GOT3 (cell line): ENCODE measurements at places on chromosomes 3 and 15.
A peak's percentile ranks its signal among the peaks of the same experiment; 100 is the strongest.

DNA sequence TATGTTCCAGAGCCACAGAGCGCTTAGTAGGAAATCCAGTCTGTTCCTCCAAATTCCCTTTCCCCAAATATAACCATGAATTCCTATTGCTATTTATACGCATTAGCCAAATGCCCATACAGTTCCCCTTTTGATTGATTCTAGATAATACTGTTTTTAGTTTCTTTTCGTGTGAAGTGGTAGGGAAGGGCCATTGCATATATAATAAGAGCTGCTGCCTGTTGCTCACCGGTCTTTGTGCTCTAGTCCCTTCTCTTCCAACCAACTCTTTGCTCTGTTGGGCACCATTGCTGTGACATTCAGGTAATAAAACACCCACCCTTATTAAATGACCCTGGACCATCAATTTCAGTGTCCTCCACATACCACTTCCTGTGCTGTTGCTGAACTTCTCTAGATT lies 379.9 kb upstream of the KCNMB2 start:
- no peak for DNase-seq

DNA sequence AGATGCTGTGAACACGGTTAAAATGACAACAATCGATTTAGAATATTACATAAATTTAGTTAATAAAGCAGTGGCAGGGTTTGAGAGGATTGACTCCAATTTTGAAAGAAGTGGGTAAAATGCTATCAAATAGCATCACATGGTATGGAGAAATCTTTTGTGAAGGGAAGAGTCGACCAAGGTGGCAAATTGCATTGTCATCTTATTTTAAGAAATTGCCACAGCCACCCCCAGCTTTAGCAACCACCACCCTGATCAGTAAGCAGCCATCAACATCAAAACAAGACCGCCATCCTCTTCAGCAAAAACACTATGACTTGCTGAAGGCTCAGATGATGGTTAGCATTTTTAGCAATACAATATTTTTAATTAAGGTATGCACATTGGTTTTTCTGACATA lies 5.7 kb upstream of the CCR5 start:
- DNase-seq: no peak

- DNase-seq: no peak
These were observed 116.7 kb upstream of the MRPS22 start for GRCh38 chr3:139227165-139227564.

DNA sequence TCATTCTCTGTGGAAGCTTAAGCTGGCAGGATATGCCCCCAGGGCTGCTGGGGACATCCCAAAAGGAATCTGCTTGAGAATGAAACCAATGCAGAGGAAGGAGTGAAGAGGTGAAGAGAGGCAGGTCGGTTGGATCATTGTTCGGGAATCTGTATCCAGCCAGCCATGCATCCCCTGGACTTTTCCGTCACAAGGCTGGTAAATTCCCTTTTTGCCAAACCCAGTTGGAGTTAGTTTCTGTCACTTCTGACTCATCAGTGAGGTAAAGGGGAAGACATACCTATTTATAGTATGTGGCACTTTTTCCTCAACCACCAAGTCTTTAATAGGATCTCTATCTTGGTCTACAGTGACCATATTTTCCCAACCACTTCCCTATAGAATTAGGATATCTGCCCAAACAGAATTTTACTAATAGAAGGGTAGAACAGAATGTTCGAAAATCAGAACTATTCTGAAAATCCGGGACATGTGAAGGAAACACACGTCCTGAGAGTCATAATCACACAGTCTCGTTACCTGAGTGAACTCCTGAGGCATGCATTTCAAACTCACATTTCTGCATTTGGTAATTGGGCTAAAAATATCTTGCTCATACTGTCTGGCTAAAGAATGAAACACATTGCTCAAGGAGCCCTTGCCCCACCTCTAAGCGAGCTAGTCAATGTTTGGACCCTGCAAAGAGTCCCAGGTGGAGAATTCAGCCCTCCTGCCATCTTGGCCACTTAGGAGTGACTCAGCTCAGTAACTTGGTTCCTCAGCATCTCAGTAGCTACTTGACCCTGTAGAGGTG lies 289.7 kb upstream of the ADAMTS9 start:
- DNase-seq: no peak

DNA sequence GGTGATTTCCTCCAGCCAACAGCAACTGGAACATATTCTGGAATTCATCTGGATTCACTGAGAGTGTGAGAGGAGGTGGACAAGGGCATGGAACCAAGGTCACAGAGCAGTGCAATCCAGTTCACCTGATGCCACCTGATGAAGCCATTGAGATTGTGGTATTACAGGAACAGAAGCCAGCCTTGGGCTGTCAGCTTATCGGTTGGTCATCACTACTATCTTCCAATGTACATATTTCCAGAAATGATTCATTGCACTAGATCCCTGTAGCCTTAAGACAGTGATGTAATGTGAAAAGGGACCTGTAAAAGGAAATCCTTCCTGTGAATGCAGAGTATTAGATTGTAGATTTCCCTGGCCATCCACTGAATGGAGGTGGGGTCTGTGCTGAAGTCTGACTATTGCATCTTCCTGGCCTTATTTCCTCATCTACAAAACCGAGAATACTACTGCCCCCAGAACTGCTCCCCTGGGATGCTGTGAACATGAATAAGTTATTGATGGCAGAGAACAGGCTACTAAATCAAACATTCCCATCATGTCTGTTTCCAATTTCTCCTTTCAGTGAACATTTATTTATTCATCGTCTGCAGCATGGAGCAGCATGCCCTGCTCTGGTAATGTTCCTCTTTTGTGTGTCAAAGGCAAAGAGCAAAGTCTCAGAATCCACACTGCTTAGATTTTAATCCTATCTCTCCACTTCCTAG lies 47.4 kb upstream of the TPM1 start:
- DNase-seq: no peak

- no peak for DNase-seq
These were observed 29.8 kb upstream of the AEN start for GRCh38 chr15:88591384-88591783.

DNA sequence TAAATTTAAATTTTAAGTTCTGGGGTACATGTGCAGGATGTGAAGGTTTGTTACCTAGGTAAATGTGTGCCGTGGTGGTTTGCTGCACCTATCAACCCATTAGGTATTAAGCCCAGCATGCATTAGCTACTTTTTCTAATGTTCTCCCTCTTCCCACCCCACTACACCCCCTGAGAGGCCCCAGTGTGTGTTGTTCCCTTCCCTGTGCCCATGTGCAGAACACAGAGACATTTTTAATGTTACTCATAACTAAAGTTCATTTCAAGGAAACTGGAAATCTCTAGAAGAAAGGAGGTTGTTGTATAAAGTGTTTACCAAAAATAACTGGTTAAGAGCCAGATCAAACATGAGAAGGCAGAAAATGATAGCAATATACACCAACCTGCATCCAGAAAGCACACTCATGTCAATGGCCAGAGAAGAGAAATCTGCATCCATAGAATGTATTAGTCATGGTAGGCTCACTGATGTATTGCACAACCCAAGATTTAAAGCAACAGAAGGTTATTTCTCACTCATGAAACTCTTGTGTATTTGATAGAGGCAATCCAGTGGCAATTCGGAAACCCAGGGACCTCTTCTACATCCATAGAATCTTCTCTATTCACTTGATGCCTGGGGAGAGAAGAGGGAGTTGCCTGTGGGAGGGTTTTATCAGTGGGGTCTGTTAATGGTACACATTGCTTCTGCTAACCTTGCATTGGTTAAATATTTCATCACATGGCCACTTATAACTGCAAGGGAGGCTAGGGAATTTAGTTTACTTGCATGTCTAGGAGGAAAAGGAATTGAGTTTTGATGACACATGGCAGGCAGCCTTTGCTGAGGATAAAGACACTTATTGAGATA lies 321.9 kb upstream of the RASGRP1 start:
- DNase-seq: no peak

DNA sequence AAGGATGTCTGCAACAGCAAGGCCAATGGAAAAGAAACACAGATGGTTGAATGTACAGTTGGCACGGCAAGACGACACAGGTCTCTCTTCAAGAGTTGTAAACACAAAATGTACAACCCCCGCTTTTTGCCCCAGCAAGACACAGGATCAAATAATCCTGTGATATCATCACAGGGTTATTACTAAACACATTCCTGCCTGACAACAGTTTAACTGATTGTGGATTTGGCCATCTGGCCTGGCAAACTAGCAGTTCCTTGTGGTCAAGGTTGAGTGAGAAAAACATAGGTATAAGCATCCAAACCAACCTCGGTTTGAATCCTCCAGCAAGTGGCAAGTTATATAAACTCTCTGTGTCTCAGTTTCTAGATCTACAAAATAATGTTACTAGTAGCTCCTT lies 23.4 kb downstream of the PARP16 start:
- no peak for DNase-seq

DNA sequence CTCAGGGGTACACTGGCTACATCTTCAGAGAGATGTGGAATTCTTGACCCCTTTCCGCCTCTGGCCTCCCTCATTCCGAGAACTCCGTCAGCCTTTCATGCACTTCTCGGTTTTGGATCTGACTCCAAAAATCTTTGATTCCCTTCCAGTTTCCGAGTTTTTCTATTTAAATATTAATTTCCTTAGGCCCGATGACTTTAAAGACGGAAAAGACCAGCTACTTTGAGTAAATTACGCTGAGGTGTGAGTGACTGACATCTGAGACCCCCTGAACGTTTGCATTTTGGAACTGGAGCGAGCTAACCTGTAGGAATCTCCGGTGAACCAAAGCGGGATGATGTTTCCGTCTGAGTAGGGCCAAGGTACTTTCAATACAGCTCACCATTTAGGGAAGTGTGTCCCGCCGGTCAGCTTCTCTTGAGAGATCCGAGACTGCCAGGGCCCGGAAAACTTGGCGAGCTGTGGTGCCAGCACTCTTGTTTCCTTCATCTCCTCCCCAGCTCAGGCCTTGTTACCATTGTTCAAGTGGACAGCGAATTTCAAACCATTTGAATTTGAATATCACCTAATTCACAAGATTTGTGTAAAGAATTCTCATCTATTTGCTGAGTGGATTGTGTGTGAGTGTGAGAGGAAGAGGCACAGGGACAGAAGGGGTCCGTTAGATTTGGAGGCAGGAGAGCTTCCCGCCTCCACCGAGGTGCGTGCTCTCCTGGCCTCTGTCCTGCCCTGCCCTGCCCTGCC lies 5.4 kb downstream of the SOX14 start:
- no peak for DNase-seq

GRCh38 chr3:183074261-183074660 lies 25.0 kb downstream of the MCCC1 start:
- DNase-seq: no peak

DNA sequence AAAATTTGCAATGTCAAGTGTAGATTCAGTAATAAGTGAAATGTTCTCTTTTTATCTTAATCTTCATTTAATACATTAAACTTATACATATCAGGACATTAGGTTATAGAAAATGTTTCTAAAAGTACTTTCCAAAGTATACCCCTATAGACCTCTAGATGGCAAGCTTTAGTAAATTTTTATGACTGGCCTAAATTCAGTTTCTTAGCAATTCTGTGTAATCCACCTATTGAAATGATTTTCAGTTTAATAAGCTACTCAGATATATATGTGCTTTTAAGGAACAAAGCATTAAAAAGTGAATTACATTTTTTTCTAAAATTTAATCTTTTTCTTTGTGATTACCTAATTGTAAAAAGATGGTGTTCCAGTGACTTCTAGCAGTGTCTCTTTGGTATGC lies 342.2 kb downstream of the GBE1 start:
- DNase-seq: no peak

DNA sequence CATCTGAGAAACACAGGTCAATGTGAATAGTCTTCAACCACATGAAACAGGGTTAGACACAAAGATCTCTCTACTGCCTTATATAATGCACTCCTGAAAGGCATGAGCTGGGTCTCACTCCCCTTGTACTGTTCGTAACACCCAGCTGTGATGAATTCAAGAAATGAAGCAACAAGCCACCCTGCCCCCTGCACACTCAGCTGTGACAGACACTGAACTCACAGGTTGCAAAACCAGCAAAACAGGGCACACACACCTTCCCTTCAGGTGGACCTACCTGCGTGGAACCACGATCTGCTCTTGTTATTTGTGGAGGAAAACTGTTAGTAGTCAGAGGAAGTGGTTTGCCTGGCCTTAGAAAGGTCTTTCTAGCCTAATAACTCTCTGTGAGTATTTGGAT lies 64.5 kb downstream of the CERS3 start:
- no peak for DNase-seq

- DNase-seq: no peak
These were observed 37.8 kb downstream of the CCNL1 start for GRCh38 chr3:157122116-157122515.

DNA sequence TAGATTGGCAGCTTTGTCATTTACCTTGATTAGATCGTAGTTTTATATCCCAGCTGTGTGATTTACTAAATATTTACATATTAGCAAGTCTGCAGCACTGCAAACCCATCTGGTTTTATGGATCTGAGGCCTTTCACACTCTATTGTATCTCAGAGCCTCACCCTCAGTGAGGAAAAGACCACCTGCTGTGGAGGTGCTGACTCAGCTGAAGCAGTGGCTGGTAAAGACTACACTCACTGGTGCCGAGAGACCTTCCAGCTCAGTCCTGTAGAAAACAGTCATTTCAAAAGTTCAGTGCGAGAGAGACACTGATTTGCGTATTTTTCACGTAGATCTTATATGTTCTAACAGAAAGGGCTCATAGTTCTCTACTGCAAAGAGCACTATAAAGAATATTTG lies 307.8 kb upstream of the TPM1 start:
- no peak for DNase-seq

GRCh38 chr3:171526869-171527268 lies 66.7 kb upstream of the TNIK start:
- no peak for DNase-seq

GRCh38 chr3:62261121-62261520 lies 112.2 kb downstream of the FEZF2 start:
- no peak for DNase-seq

DNA sequence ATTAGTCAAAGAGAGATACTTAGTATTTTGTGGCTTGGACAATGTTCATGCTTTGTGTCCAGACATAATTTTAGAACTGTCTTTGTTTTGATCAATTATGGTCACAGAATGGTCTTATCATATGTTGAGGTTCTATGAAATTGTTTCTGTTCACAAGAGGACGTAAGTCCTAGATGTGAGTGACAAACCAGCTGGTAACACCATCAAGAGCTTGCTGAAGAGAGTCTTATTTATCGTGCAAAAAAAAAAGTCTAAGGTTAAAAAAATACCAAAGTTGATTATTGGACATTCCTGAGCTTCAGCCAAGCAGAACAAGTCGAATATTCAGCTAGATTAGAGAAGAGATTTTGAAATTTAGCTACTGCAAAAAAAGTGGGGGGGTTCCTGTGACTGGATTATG lies 495.9 kb upstream of the NAALADL2 start:
- no peak for DNase-seq

GRCh38 chr15:38226608-38227266 lies 25.9 kb upstream of the SPRED1 start:
- DNase-seq: peak; percentile 8

GRCh38 chr3:42535981-42536784 lies 33.7 kb downstream of the VIPR1 start:
- DNase-seq: no peak
